ENCODE measurements at places on chromosomes 12 and 14.

GRCh38 chr12:56683-57346 lies 9.8 kb upstream of the IQSEC3 start:
- no peak for DNase-seq

GRCh38 chr12:119989361-119989730 lies 310 bp downstream of the BICDL1 start:
- DNase-seq, result peak; percentile 64

DNA sequence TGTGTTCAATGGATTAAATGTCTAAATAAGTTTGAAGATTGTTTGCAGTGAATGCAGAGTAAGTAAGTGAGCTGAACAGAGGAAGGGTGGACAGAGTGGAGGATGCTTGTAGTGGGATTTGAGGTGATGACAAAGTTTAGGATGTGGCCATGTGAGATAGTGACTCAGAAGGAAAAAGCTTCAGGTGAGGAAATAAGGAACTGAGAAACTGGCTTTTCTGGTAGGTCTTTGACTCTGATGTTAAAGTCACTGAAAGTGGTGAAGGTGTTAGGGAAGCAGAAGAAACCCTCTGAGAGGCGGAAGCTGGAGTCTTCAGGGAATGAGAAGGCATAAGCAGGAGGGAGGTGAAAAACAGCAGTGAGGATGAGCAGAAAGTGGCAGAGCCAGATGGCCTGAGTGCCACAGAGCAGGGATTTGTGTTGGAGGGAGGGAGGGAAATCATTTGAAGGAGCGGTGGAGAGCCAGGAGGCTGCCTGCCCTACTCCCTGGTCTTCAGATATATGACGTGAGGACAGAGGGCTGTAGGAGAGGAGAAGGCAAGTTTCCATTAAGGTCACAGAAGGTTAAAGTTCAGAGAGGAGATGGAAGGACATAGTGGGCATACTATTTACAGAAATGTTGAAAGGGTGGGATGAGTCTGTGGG lies 24.8 kb downstream of the RGS6 start:
- DNase-seq, result no peak

GRCh38 chr12:107477947-107478610 lies 207.5 kb upstream of the PWP1 start:
- no peak for DNase-seq

DNA sequence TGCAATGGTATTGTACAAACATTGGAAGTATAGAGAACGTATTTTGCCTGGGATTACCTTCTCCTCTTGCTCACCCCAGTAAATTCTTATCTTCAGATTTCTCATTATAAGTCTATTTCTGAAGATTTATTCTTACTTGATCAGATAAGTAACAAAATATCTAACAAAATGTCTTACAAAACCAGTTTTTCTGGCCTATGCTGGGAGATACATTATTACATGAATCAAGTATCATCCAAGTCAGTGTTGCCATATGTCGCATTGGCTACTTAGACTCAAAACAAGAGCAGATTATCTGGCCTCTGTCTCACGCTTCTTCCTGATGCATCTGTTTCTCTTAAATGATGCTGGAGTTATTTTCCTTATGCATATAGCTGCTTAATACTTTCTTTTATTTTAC lies 408.5 kb downstream of the CCER1 start:
- no peak for DNase-seq

DNA sequence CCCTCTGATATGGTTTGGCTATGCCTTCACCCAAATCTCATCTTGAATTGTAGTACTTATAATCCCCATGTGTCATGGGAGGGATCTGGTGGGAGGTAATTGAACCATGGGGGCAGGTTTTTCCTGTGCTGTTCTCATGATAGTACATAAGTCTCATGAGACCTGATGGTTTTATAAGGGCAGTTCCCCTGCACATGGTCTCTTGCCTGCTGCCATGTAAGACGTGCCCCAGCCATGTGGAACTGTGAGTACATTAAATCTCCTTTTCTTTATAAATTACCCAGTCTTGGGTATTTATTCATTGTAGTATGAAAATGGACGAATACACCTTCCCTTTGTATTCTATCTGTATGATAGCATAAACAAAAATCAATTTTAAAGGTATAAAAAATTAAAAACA lies 333.4 kb upstream of the FBXO33 start:
- no peak for DNase-seq

GRCh38 chr14:51321036-51321435 lies 81.0 kb downstream of the TMX1 start:
- no peak for DNase-seq

GRCh38 chr12:6538420-6539313 lies 4.3 kb downstream of the GAPDH start:
- no peak for DNase-seq

GRCh38 chr14:23182372-23183157 lies 895 bp downstream of the SLC7A8 start:
- DNase-seq, result peak; percentile 62
